NCI-H2081 treated with DMSO at 0.1 percent for 48 hours (cell line): ENCODE measurements at places on chromosomes 7 and 10.

DNA sequence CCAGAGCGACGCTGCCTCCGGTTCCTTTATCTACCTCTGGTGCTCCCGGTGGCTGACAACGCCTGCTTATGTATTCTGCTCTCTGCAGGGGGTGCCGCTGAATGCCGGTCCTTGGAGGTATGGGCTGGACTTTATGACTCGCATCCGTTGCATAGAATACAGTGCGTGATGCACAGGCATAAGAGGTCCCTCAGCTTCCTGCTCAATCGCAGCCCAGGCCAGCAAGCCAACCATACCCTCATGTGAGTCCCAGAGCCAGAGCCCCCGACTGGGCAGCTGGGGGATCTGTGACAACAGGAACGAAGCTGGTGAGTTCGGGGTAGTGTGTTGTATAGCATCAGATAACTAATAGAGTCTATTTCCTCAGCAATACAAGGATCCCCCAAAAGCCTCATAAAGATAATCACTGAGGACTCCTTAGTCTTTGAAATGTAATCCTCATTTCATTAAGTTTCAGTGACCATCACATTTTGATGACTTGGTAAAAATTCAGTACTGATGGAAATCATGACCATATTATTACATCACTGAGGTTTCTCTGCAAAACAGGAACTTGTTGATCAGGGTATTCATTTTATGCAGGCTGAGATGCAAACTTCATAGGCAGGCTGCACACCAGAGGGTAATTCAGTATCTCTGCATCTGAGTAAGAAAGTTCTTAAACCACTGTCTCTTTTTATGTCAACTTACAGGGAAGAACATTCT lies 607.8 kb downstream of the PTPRN2 start:
- DNase-seq, result no peak

GRCh38 chr7:24913801-24914464 lies 66.0 kb downstream of the OSBPL3 start:
- no peak for DNase-seq

DNA sequence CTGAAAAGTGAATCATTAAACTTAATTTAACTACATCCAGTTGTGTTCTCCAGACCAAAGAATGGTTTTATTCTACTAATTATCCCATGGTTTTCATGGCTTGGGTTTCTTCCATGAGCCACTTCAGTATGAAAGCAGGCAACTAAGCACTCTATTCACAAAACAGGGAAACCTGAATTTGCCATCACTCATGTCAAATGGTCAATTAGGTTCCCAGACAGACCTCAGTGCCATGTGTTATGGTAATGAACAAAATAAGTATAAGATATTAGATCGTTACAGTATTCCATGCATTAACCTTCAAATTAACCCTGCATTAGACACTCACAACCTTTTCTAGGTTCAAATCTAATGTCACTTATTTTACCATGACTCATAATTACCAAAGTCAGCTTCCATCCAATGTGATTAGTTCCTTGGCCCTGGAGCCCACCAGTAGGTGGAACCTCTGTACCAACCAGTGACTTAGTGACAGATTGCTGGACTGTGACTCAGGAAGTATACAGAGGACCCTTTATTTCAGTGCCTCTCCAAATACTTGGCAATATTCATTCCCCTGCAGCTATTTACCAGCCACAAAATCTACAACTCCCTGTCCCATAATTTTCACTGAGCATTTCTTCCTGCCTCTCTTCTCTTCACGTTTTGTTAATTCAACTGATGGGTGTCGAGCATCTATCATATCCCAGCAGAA lies 1270.2 kb upstream of the SORCS1 start:
- no peak for DNase-seq

- DNase-seq, result no peak
These were observed 18.5 kb upstream of the FOXL3 start for GRCh38 chr7:271266-272107.

GRCh38 chr10:44411251-44411650 lies 26.4 kb upstream of the CXCL12 start:
- no peak for DNase-seq

- no peak for DNase-seq
These were observed 16.2 kb downstream of the CDK6 start for GRCh38 chr7:92820191-92820590.

DNA sequence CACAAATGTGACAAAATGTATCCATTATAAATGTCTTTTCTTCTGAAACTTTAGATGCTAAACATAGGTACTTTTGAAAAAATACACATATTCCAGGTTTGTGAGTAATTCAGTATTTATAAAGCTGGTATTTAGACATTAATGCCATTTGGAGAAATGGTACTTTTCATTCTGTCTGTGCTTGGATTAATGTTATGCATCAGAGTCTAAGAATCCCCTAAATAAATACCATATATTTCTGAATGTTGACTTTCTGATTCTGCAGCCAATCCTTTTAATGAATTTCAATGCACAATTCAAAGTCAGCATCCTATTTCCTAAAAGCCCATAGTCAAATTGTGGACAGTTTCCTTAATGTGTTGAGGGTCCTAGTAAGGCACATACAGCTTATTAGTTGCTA lies 145.0 kb downstream of the DKK1 start:
- no peak for DNase-seq

DNA sequence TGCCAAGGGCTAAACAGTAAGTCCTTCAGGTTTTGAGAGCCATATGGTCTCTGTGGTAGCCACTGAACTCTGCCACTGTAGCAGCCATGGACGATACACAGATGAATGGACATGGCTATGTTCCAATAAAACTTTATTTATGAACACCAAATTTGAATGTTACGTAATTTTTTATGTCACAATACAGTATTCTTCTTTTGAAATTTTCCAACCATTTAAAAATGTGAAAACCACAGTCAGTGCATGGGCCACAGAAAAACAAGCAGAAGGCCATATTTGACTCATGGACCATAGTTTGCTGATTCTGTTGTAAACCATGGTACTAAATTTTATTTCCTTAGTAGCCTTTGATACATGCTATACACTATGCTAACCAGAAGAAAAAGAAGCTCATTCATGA lies 361.8 kb downstream of the MAGI2 start:
- DNase-seq, result no peak

DNA sequence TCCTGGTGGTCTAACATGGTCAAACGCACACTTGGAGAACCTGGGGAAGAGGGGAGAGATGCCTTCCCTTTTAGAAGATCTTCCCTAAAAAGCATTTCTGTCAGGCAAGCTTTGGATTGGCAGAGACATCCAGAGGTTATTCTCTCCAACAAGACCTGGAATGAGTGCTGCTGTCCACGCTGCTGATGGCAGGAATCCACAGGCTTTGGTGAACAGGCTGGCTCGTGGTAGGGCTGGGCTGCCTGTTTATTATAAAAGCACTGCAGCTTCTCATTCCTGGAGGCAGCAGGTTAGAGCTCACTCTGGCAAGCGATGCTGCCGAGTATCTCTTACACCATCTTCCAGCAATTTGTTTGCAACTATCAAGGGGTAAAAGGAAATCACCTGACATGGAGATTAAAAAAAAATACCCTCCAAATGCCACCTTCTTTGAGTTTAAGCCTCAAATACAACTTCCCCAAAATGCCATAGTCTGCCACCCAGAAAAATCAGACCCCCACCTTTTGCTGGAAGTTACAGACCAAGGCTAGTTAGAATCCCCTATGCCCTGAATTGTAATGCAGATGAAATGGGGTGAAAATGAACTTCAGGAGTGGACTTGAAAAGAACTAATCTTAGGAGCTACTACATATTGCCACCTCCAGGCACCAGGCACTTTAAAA lies 152.1 kb upstream of the KMT2E start:
- DNase-seq, result no peak
